ENCODE measurements at places on chromosomes 5 and 9.

- no peak for DNase-seq
These were observed 280.5 kb downstream of the TUSC1 start for GRCh38 chr9:25397746-25398145.

DNA sequence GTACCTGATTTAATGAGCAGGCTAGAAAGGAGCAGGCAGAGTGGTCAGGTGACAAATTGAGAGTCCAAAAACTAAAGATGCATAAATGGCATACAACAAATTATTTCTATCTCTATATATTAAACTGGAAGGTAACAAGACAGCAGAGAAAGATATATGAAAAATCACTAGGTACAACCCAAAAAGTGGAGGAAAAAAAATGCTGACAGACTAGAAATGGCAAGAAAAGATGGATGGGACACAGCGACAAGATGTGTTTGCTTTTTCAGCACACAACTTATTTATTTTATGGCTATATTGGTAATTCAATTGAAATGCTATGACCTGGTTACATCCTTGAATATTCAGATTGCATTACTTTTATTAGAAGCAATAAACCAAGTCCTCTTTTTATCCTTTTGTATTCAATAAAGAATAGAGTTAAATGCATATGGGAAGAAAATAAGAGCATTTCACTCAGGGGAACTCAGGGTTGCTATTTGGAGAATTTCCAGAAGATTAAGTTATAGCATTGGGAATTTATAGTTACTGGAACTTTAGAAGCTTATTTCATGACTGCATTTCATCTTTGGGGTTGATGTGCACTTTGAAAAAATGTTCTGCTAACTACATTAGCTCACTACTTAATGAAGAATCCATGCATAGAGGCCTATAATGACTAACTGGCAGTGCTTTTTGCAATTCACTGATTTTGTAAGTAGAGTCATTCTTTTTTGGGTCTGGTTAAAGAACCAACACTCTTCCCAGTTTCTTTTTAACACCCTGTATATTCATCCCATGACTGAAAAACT lies 566.6 kb upstream of the TUSC1 start:
- no peak for DNase-seq

DNA sequence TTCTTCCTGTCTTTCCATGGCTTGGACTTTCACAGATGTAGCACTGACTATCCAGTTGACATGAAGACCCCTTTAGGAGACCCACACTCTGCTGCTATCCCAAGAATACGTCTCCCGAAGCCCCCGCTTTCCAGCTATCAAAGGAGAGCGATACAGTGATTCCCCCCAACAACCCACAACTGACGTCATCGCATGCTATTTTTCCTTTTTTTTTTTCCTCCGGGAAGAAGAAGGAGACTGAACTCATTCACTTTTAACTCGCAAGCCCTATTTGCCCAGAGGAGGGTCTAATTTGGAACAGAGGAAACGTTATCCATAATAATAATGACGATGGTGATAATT lies 2.1 kb downstream of the PAPPA start:
- DNase-seq, result no peak

GRCh38 chr9:112170235-112170634 lies 4.9 kb downstream of the SUSD1 start:
- no peak for DNase-seq

- DNase-seq, result no peak
These were observed 159.0 kb downstream of the PJA2 start for GRCh38 chr5:109250533-109251329.

GRCh38 chr5:116478491-116478890 lies 96.1 kb downstream of the SEMA6A start:
- DNase-seq, result no peak

DNA sequence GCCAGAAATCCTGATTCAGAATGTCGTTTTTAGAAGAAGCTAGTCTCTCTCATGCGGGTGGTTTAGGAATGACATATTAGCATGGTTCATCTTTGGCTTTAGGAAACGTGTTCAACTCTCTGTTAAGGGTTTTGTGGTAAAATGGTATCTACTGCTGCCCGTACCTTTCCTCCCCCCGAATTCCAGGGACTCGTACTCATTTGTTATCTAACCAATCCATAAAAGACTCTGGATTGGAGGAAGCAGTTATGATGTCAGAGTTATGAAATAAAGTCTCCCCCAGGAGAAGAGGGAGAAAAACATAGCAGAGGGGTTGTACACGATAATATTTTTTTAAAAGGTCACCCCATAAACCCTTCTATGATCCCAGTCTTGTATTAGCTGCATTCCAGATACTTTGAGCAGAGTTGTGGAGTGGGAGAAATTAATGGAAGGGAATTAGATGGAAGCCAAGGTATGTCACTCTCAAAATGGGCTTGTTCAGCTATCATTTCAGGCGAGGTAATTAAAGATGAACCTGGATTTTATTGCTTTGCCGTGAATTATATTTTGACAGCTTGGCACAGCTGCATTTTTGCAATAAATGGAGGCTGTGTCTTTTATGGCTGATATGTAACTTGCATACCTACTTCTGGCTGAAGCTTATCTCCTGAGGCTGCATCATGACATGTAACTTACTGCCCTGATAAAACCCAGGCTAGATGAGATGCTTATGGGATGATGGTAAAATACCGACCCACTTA lies 31.3 kb downstream of the RAI14 start:
- no peak for DNase-seq

- no peak for DNase-seq
These were observed 119.5 kb downstream of the CAAP1 start for GRCh38 chr9:26773056-26773455.

GRCh38 chr5:14034963-14035362 lies 90.5 kb upstream of the DNAH5 start:
- no peak for DNase-seq

DNA sequence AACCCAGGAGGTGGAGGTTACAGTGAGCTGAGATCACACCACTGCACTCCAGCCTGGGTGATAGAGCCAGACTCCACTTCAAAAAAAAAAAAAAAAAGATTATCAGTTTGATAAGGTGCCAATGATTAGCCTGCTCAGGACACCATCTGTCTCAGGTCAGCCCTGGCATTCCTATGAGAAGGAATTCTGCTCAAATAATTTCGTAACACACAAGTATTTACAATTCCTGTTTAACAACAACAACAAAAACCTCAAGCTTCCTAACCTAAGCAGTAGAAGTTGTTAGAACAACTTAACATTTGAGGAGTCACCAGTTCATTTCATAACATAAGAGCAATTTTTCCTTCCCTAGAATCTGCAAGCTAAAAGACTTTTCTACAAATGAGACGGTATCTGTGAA lies 85.0 kb downstream of the LHFPL2 start:
- no peak for DNase-seq

GRCh38 chr9:32427111-32427873 lies 42.8 kb downstream of the ACO1 start:
- DNase-seq, result no peak

DNA sequence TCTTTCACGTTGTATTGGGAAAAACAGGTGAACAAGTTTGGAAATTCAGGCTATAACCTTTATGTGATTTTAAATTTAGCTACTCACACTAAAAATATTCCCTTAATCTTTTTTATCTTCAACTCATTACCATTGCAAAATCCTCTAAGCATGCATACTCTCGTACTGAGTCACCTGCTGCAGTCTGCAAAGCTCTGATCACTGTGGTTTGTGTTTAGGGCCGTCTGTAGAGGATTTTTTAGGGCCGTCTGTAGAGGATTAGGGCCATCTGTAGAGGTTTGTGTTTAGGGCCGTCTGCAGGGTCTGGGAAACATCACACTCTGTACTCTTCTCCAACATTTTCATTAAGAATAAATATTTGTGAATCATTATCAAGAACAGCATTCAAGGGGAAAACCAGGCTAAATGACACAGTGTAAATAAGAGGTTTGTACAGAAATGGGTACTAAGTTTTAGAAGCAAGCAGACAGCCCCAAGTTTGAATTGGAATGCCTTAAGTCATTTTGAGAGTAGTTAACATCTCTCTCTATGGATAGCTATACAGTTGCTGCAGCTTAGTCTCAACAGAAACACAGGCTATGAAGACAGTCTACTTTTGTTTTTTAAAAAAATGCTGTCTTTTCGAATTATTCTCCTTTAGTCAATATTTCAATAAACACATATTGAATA lies 155.0 kb upstream of the TSLP start:
- no peak for DNase-seq

GRCh38 chr5:15757103-15757502 lies 257.1 kb downstream of the FBXL7 start:
- DNase-seq, result no peak

GRCh38 chr9:111896942-111897600 lies 457 bp downstream of the UGCG start:
- DNase-seq, result peak; percentile 82

DNA sequence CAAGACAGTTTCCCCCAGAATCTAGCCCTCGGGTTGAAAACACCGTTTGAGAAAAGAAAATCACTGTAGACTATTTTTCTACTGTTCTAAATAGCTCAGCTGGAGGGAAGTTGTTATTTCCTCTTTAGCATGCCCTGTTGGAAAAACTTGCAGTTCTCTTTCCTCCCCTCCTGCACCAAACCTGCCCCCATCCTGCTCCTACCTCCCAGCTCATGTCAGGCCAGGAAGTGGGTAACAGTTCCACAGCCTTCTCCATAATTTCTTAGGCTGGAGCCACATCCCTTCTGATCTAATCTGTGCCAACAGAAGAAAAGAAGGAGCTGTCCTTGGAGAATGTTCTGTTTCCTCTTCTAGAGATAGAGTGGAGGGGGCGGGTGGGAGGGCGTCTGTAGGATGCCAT lies 437.7 kb downstream of the SPOCK1 start:
- no peak for DNase-seq

DNA sequence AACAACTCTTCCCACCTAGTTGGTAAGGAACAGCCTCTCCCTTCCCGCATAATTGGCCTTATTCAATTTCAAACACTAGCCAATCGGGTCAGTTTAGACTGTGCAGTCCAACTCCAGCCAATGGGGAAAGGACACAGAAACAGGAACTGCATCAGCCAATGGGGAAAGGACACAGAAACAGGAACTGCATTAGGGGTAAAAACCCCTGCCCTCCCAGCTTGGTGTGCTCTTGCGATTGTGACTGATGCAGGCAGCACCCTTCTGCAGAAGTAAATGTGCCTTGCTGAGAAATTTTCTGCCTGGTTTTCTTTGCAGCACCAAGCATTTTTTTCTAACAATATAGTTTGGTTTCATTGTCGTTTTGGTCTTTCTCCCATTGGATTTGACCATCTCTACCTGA lies 8.5 kb upstream of the GLT6D1 start:
- no peak for DNase-seq

DNA sequence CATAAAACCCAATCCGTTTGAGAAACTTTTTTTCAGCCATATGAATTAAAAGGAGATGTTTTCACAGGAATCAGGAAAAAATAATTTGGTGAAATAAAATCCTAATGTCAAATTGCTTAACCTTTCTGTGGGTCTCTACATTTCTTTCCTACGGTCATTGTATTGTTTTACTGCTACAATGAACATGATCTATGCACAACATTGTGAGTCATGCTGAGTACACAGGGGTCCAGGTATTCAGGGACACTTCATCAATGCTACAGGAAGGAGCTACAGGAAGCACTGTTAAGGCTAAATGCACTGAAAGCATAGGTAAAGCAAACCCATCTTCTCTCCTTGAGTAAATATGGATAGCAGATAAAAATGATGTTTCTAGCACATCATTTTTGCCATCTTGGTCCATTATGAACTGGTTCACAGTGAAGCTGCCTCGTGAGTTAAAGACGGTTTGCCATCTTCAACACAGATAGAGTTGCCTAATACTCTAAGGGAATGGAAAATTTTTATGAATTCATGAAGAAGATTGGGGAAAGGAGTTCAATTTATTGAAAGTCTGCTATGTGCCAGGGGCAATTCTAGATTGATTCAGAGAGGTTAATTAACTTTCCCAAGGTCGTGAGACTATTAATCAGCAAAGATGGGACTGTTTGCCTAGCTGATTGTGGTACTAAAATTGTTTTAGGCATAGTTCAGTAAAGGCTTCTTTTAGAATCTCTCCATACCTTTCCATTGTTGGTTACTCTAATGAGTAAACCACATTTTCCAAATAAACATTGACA lies 85.5 kb downstream of the DIRAS2 start:
- DNase-seq, result no peak

DNA sequence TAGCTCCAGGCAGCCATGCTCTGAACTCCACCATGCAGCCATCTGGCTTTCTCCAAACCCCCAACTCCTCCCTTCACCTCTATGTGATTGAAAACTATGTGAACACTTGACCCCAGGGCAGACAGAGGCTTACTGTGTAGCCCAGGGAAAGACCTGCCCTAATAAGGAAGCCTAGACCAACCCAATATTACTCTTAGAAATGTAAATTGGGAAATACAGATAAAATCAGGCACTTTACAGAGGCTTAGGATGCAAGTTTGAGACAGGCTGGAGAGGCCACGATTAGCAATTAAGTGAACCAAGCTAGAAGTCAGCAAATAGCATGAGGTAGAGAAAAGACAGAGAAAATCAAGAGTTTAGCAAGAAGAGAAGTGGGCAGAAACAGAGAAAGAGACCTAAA lies 141.7 kb upstream of the ABCA1 start:
- no peak for DNase-seq

- no peak for DNase-seq
These were observed 792.8 kb upstream of the NUDT12 start for GRCh38 chr5:104355350-104355749.

GRCh38 chr9:134972140-134972539 lies 54.4 kb upstream of the FCN1 start:
- DNase-seq, result no peak

DNA sequence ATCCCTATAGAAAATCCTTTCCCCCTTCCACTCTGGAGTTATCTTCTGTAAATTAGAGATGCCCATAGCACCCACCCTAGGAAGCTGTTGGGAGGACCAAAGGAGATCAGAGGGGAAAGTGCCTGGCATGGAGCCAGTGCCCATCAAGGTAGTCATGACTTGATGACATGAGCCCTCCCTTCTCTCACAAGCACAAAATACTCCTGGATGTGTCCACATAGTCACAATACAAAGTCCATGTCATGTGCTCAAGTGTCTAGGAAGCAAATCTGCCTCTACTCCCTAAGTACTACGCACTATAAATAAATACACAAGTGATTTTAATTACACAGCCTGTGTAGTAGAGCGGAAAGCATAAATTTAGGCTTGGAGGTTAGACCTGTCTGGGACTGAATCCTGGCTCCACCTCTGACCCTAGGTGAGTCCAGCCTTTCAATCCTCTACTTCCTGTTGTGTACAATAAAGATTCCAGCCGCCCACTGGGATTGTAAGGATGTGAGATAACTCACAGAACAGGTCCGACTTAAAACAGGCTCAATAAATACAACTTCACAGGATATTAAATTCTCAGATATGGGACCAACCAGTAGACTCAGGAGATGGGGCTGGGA lies 30.6 kb downstream of the TTC39B start:
- no peak for DNase-seq

DNA sequence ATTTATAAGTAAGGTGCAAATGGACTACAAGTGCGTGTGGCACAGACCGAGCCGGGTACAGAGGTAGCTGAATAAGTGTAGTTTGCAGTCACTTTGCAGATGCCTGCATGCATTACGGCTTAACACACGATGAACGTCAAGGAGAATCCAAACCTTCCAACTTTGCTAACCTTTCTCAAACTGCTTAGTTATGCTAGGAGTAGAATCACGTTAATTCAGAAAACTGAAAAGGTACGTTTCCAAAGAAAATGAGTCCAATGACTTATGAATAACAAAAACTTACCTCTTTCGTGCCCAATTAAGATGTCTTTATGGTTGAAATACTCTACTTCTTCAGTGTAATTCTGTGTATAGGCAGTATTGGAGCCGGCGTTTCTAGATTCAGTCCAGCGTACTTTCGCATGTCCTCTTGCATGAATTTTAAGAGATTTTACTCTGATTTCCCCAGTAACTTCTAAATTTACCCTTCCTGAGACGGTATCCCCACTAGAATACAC lies 539 bp downstream of the ARRDC3 start:
- no peak for DNase-seq

Data from left hindlimb (tissue), 1 donor.